ENCODE measurements at places on chromosomes 2 and 18.
A peak's percentile ranks its signal among the peaks of the same experiment; 100 is the strongest.

- DNase-seq = no peak
These were observed 128.8 kb upstream of the SESTD1 start for GRCh38 chr2:179393481-179393880.

GRCh38 chr2:15761056-15761455 lies 169.4 kb downstream of the DDX1 start:
- DNase-seq = no peak

DNA sequence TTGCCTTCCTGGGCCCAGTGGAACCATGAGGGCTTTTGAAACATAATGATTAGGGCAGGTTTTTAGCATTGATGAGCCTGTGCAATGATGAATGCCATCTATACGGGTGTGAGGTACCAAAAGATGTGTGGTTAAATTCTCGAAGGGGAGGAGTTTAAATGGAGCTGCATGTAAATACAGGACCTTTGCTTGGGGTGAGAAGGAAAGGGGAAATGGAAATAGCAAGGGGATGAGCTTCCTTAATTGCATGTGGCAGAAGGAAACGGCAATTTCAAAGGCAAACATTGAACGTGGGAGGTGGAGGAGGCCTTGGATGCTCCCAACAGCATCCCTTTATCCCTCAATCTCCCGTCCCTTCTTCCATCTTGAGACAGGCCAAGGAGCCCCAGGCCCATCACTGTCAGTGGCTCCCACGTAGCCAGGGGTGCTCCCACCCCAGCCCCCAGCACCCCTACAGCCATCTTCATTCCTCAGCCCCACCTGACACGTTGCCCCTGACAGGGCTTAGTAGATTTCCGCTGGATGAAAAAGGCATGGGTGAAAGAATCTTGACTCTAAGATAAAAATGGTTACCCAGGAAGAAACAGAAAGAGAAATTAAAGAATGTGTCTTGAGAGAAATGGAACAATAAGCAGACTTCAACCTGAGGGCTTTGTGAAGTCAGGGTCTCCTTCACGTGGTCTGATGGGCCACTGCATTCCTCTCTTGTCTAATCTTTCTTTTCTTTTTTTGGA lies 32.5 kb downstream of the INPP5D start:
- DNase-seq = no peak

DNA sequence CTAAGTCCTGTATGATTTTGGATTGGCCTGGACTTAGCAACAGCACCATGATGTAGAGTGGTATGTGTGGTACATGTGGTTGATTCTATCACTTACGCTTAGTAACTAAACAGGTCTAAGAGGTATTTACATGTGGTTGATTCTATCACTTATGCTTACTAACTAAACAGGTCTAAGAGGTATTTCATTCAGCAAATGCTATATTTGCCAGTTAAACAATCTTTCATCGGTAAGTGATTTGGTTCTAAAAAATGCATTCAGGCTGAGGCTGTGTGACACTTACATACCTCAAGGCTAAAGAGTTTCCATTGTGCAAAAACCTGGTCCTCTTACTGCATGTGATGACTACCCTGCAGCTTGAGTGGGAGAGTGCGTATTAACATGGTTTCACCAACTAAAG lies 13.1 kb downstream of the EIF4E2 start:
- DNase-seq = no peak

- DNase-seq = no peak
These were observed 1604.2 kb downstream of the LRP1B start for GRCh38 chr2:140526575-140526974.

DNA sequence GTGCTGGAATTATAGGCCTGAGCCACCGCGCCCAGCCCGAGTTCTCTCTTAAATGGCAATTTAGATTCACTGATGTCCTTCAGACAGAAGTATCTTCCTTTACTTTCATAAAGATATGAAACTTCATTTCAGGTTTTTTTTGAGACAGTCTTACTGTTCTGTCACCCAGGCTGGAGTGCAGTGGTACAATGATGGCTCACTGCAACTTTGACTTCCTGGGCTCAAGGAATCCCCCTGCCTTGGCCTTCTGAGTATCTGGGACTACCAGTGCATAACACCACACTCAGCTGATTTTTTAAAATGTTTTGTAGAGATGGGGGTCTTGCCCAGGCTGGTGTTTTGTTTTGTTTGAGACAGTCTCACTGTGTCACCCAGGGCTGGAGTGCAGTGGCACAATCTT lies 13.2 kb downstream of the ITGB1BP1 start:
- no peak for DNase-seq

- no peak for DNase-seq
These were observed 11.7 kb downstream of the COLEC11 start for GRCh38 chr2:3606370-3607201.

- DNase-seq = no peak
These were observed 6.5 kb downstream of the SMYD1 start for GRCh38 chr2:88074150-88074549.

DNA sequence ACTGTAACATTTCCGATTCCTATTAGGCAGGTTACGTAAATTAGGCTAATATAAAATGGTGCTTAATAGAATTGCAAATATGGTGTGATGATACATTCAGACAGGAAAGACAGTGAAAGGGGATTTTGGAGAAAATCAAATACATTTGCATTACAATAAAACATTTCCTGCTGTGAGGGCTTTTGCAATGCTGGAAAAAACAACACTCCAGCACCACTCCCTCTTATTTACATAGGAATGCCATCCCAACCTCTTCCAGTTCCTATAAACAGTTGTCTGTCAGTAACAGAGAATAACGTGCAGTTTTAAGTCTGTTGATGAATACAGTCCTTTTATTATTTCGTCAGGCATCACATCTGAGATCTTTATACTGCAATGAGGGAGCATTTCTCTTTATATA lies 298.8 kb upstream of the FANCL start:
- no peak for DNase-seq

DNA sequence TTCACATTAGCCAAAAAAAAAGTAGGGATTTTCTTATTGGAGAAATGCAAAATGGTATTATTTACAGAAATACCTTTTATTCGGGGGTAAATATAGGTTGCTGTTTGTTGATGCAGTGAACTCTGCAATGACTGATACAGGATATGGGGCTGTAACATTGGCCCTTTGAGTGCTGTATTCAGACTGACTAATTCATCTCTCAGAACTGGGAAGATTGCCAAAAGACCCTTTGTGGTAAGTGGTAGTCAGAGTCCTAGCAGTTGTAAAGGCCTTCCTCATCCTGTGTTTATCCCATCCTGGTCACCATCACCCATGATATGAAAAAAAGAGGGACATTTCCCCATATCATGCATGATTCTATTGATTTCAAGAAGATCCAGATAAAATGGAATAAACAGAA lies 14.0 kb upstream of the DCC start:
- DNase-seq = no peak

DNA sequence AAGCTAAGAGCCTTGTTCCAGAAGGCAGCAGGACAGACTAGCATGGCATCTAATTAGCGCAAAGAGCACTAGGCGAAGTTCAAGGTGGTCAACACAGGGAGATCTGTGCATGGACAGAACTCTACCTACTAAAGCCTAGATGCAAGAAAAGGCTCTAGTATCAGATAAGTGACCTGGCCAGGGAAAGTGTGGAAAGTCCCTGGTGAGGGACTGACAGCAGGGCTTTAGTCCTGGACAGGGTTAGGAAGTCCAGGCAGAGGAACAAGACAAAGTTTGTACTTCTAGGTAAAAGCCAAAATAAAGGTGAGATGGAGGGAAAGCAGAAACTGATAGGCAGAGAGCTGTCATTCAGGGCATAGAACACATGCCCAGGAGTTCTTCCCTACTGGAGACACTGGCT lies 45.0 kb upstream of the PCBP1 start:
- DNase-seq = no peak

- peak; percentile 67 for DNase-seq
These were observed 80.3 kb downstream of the FMNL2 start for GRCh38 chr2:152415231-152415642.

DNA sequence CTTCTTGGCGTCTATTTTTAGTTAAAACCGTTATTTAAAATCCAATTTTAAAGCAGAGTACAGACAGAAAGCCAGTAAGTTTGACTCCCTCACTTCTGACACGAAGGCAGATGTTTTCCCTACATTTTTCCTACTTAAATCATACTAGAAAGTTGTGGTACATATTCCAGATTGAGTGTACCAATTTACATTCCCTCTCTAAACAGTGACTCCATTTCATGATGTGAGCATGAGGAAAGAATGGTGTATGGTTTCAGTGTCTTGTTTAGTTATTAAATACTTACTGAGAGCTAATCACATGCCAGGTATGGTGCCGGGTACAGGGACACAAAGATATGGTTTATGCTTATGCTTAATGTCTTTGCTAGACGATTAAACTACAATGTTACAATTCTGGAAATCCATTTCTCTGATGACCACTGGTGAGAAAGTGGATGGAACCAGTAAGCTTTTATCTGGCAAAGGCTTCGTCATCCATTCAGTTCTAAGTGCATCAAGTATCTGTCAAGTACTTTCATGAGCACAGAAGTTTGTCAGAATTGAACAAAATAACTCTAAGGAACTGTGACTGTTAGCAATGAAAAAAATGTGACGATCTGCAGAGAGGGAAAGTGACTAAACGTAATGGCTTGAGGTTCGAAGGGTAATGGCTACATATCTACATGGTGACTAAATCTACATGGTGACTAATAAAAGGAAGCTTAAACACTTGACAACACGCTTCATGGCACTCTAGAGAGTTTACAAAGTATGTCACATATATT lies 25.7 kb downstream of the MAP4K3 start:
- peak; percentile 22 for DNase-seq

DNA sequence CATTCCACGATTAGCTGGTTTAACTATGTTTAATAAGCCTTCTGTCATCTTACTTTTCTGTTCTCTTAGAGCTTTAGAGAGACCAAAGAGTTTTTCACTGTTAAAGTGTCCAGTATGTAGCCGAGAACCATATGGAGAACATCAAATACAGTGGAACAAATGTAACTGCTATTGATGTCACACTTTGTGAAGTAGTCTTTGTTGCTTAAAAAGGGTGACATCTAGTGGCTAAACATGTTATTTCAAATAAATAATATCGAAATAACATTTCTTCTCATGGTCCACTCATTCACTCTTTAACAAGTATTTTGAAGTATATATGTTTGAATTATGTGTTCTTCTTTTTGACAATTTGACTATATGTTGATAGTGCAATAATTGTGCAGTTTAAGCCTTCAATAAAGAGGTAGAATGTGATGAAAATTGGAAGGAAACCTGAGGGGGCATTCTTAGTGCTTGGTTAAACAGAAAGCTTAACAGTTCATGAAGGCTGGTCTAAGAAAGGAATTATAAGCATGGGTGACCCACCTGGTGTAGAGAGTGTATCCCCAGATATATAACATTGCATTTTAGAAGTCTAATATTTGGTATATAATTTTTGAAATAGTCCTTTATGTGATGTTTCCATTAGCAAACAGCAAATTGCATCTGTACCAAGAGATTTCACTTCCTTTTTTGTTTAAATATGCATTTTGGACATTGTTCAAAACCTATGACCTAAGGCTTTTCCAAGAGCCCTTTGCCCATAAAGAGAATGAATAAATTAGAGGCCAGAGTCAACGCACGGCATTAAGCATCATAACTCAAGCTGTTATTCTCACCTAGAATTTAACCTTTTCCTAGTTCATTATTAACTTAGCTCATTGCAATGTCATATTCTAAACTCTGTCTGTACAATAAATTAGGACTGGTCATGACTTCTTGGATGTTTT lies 112.1 kb downstream of the KYNU start:
- DNase-seq = peak; percentile 31

DNA sequence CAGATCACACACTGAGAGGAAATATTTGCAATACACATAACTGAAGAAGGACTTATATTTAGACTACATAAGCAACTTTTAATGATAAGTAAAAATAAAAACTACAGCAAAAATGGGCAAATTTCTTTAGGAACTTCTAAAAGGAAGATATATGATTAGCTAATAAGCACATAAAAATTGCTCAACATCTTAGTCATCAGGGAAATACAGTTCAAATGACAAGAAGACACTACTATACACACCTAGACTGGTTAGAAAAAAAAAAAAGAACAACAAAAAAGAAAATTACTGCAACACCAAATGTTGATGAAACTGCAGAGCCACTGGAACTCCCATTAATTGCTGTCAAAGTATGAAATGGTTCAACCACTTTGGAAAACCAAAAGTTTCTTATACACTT lies 1247.5 kb upstream of the ACVR2A start:
- DNase-seq = no peak

DNA sequence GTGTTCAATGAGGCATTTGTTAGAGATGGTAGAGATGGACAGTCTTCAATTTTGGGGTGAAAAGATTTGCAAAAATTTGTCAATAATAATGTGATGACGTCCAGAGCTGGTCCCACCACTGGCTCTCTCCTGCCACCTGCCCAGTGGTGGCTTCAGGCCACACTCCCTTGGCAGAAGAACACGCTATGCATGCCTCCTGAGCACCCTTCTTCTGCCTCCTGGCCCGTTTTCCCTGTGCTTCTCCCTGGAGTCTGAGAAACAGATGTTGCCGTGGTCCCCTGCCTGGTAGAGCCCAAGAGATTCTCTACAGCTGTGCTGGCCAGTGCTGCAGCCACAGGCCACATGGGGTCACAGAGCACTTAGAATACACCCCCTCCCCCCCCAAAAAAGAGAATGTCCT lies 33.6 kb downstream of the INPP5D start:
- DNase-seq = no peak

DNA sequence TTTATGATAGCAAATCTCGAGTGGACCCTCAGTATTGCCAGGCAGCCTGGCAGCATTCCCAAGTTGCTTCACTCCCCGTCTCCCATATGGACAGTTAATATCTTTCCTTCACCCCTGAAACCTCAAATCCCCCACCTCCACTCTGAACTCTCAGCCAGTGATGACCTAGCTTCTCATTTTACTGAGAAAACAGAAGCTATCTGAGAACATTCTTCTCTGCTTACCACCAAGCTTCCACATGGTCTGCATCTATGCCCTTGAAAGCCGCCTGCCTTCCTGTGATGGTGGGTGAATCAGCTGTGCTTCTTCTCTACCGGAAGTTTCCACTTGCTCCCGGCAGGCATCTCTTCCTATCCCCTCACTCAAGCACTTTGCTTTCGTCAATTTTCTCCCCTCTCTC lies 529.2 kb downstream of the EPHA4 start:
- DNase-seq = no peak

GRCh38 chr2:85181134-85181631 lies 48.0 kb downstream of the TCF7L1 start:
- DNase-seq = no peak

DNA sequence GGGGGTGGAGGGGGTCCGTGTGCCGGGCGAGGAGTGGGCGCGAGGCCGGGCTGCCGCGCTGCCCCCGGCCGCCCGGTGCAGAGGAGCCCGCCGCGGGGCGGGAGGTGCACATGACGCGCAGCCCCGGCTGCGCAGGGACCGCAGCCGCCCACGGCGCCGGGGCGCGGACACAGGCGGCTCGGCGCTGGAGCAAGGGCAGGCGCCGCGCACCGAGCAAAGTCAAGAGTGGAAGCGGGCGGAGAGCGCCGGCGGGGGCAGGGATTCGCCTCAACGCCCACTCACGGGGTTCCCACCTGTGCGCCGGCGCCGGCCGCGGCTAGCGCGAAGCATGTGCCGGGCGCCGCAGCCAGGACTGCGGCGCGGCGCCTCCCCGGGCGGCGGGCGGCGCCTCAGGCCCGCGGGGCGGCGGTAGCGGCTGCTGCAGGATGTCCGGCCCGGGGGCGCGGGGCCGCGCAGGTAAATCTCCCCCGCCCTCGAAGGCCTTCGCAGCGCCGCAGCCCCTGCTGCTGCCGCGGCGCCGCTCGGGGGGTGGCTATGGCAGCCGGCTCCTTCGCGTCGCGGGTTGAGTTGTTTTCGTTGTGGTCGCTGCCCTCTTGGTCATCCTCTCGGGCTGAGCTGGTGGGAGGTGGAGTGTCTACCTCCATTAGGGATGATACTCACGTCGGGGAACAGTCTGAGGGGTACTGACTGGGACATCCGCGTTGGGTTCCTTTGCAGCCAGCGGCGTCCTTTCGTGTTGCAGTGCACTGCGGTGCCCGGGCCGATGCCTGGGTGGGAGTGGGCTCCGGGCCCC lies 216.3 kb upstream of the DTNA start:
- no peak for DNase-seq
